ENCODE measurements at places on chromosomes 13 and 19. TPM values are rescaled to one million over a fixed set of nuclear protein-coding genes. Genes with fewer than 3 reads are reported as not detected.
A peak's percentile ranks its signal among the peaks of the same experiment; 100 is the strongest.

GRCh38 chr13:51628059-51628852 lies 44.0 kb downstream of the WDFY2 start:
- DNase-seq: no peak

ZNF829 gene
- 3.5 TPM for polyA plus RNA-seq

DNA sequence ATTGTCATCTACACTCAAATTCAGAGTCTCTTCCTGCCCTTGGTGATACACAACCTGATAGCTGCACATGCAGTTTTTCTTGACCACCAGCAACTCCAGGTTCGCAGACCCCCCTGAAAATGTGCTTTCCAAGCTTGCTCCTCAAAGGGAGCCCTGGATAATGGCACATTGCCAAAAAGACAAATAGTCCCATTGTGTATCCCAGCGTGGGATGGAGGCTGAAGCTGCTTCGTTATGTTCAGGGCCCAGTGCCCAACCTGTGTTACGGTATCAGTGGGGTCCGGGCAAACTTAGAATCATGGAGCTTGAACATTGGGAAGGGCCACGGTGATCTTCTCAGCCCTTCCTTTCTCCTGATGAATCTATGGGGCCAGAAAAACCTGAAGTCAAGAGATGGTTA lies 173.0 kb downstream of the TEX29 start:
- no peak for DNase-seq

SERTAD1 gene
- 7.2 TPM for polyA plus RNA-seq

- peak; percentile 62 for DNase-seq
Measured at GRCh38 chr13:99281811-99282263, 23.7 kb upstream of the GPR18 start.

GRCh38 chr13:65330691-65331090 lies 1899.4 kb downstream of the PCDH9 start:
- no peak for DNase-seq

BRSK1 gene
- polyA plus RNA-seq: 12.1 TPM

UBXN6 gene
- polyA plus RNA-seq: 77.0 TPM

GRCh38 chr13:46662690-46663089 lies 109.7 kb downstream of the LRCH1 start:
- DNase-seq: no peak

DNA sequence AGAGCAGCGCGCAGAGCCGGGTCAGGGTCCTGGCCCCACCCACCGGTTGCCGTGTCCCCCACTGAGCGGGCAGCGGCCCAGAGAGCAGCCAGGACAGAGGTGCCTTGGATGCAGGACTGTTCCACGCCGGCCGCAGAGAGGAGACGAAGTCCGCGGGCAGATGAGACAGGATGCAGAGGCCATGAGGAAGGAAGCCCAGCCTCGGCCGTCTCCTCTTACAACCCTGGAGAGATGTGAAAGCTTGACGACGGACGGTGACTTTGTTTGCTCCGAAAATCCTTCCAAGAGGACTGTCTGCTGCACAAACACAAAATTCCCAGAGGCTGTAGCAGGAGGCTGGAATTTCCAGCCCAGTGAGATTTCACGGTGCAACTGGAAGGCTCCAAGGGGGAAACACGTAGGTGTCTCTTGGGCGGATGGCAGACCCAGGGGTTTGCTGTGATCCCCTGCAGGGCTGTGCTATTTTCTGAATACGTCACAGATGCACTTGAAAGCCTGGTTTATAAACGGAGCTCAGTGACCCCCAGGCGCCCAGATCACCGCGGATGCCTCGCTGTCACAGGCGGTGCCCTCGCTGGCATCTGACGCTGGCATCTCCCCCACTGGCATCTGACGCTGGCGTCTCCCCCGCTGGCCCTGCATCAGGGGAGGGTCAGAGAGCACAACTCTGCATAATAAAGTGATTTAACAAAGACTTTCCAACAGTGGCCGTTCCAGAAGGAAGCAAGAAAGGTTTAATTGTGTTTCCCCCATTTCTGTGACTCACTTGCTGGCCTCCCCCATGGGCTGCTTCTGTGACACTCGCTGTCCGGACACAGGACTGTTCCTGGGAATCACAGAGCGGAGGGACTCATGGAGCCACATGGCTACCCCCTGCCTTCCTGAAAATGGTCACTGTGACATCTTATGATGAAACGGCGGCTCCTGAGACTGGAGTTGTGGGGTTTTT lies 62.0 kb upstream of the C13orf46 start:
- DNase-seq: peak; percentile 89

GRCh38 chr13:28394422-28394821 lies 100.5 kb downstream of the FLT1 start:
- DNase-seq: peak; percentile 20

Measured in muscle of leg (tissue), 16 donors.